ENCODE measurements at places on chromosomes 2 and 18. TPM values are rescaled to one million over a fixed set of nuclear protein-coding genes. Genes with fewer than 3 reads are reported as not detected.

The TUBB8B gene
- total RNA-seq = not detected

DNA sequence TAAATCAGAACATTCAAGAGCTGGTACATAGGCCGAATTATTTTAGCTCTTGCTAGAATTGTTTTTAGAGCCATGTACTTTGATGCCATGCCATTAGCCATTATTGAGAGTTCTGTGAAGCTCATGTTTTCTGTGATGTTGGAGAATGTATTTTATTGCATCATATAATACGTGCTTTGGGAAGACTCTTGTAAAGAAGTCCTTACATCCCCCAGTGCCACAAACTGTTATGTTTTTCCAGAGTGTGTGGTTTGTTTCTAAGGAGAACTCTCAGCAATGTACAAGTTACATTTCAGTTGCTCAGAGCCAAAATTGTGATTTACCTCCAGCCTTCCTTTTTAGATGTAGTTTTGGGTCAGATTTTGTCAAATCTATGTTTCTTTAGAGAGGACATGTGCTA, 148.6 kb downstream of the HAUS1 start:
- peak; percentile 57 for DNase-seq

The CNRIP1 gene
- total RNA-seq = 22.6 TPM

DNA sequence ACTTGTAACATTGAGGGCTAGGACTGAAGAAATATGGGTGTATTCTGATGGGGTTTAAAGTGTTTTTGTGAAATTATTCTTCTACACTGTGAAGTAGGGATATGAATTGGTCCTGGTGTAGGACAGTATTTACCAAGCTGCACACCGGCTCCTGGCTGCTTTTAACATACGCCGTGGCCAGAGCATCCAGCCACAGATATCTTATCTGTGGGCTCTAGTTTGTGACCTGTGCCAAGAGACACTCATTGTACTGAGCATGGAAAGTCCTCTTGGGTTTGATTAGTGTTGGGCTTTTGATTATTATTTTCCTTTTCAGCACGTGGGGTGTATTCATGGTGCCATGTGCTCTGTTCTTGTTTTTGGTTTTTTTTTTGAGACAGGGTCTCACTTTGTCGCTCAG, 8.0 kb downstream of the USP39 start:
- no peak for DNase-seq

- no peak for DNase-seq
Observed at GRCh38 chr2:45753381-45753780, 101.9 kb downstream of the PRKCE start.

The SIX3 gene
- not detected for total RNA-seq

GRCh38 chr18:57052173-57052572, 94.7 kb upstream of the BOD1L2 start:
- DNase-seq = no peak
